ENCODE measurements at places on chromosomes 12 and 14.

DNA sequence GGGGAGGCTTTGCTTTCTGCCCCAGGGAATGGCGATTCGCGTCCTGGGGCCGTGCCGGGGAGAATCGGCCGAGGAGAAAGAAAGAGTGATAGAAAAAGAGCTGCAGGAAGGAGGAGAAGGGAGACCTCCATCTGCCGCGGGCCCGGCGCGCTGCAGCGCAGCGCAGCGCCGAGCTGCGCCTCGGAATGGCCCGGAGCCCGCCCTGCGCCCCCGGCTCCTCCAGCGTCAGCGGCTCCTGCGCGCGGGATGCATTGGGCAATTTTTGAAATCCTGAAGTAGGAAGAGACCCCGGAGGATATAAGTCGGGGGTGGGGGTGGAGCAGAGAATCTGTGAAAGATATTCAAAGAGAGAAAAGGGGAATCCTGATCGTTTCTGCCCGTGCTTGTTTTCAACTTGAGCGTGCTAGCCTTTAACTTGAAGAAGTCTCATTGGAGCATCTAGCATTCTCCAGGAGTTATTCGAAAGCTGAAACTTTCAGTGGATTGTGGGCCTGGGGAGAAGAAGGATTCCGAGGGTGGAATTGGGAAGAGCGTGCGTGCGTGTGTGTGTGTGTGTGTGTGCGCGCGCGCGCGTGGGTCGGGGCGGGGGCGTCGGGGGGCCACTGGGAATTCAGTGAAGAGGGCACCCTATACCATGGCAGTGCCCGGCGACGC lies 441 bp downstream of the PDE3A start:
- DNase-seq: peak; percentile 62

DNA sequence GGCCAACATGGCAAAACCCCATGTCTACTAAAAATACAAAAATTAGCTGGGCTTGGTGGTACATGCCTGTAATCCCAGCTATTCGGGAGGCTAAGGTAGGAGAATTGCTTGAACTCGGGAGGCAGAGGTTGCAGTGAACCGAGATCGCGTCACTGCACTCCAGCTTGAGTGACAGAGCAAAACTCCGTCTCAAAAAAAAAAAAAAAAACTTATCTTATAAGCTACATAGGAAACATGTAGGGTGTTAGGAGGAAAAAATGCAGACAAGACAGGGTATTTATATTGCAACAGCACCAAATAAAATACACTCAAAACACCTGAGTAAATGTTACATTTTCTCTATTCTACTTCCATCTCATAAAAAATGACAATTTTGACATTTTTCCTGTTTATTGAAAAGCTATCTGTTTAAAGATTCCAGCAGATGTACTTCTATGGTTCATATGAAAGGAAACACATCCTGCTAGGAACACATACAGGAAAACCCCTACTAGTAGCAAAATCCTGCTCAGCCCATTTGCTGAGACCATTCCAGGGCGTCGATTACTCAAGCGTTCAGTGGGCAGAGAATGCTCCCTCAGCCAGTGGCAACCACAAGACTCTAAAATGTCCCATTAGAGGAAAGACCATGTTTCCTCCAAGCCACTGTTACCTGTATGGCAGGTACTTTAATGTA lies 19.7 kb downstream of the CORO1C start:
- DNase-seq: no peak

DNA sequence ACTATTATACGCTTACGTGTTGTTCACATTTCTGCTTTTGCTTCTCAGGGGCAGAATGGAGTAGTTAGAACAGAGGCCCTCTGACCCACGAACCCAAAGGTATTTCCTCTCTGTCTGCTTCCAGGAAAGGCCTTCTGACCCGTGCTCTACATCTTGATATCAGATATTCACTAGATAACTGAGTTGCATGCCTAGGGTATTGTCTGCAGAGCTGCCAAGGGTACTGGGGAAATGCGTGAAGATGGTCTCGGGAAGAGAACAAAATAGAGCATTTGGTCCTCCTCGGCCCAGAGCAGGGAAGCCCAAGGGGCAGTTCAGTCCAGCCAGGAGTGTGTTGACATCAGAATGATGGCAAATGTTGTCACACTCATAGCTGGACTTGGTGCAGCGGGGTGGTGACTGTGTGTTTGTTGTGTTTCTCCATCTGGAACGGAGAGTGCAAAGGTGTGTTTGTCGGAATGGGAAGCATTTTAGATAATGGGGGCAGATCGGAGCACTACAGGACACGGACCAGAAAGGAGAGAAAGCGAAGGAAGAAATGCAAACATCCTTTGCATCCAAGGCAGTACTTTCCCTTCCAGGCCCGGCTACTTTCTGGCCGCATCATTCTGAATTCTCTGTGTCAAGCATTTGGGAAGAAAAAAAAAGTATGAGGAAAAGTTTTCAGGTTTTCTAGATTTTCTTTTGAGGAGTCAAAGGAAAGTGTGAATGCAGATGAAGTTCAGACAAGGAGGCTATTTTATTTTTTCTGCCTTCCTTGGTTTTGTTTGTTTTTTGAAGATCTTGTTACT lies 8.1 kb downstream of the GLT1D1 start:
- DNase-seq: no peak

DNA sequence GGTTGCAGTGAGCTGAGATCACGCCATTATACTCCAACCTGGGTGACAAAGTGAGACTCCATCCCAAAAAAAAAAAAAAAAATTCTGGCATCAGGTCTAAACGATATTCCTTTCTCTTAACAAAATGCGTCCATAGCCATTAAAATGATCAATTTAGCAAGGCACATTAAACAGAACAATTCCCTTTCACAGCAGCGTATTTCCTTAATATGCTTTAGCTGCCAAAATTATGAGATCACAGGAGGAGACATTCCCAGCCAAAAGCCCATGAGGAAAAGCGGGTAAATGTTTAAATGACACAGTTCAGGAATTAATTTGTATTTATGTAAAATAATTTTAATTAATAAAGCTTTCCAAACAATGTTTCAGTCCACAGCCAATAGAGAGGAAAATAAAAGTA lies 43.0 kb upstream of the SELPLG start:
- no peak for DNase-seq

GRCh38 chr12:59396919-59397318 lies 198.9 kb upstream of the SLC16A7 start:
- DNase-seq: no peak

DNA sequence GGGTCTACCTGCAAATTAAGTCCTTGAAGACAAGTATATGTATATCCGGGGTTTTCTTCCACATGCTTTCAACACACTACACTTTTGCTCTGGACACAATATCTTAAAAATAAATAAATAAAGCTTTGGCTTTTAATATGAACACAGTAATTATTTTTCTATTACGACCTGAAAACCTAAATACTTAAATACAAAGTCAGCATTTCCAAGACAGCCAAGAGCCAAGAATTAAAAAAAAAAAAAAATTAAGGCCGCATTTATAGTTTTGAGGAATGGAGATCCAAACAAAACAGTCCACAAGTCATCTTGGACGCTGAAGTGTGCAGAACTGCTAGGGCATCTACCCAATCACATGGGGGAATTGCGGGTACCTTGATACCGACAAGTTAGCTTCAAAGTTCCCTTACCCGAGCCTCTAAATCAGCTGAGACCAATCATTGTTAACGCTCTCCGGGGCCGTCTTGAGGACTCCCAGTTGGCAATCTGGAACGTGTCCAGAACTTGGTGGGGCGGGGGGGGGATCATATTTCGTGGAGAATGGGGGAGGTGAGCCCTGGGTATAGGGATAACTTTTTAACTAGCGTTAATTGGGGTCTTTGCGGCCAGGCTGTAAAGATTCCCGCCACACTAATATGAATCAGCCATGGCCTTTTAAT lies 731 bp upstream of the PCNX4 start:
- DNase-seq: peak; percentile 23

GRCh38 chr12:84463741-84464495 lies 448.7 kb downstream of the SLC6A15 start:
- no peak for DNase-seq

- peak; percentile 90 for DNase-seq
These were observed 1.1 kb downstream of the SLC6A15 start for GRCh38 chr12:84911271-84912197.

DNA sequence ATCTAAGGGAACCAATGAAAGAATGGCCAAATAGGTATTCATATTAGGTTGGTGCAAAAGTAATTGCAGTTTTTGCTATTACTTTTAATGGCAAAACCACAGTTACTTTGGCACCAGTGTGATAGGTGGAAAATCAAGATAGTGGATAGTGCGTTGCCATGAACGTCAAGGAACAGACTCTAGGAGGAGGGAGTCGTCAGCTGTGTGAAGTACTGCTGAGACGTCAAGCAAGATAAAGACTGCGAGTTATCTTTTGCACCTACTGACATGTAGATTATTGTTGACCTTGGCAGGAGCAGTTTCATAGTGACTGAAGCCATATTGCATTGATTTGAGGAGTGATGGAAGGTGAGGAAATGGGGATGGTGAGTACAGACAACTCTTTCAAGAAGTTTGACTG lies 8.3 kb downstream of the YLPM1 start:
- DNase-seq: no peak

- peak; percentile 58 for DNase-seq
These were observed 1.5 kb downstream of the PNMA1 start for GRCh38 chr14:73712540-73713180.

- no peak for DNase-seq
These were observed 15.5 kb downstream of the CCDC63 start for GRCh38 chr12:110862329-110862728.

DNA sequence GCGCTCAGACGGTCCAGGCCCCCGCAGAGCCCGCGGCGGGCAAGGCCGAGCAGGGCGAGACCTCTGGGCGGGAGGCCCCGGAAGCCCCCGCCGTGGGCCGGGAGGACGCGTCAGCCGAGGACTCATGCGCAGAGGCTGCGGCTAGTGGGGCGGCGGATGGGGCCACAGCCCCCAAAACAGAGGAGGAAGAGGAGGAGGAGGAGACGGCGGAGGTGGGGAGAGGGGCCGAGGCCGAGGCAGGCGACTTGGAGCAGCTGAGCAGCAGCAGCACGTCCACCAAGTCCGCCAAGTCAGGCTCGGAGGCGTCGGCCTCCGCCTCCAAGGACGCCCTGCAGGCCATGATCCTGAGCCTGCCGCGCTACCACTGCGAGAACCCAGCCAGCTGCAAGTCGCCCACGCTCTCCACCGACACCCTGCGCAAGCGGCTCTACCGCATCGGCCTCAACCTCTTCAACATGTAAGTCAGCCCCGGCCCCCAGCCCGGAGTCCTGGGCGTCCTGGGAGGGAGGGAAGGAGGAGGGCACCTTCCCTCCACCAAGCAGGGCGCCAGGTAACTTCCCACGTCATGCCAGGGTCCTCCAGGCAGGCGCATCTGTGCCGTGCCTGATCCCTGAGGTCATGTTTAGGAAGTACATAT lies 72.4 kb downstream of the IQSEC3 start:
- DNase-seq: no peak

- no peak for DNase-seq
These were observed 414 bp upstream of the ANKS1B start for GRCh38 chr12:99985129-99985570.

DNA sequence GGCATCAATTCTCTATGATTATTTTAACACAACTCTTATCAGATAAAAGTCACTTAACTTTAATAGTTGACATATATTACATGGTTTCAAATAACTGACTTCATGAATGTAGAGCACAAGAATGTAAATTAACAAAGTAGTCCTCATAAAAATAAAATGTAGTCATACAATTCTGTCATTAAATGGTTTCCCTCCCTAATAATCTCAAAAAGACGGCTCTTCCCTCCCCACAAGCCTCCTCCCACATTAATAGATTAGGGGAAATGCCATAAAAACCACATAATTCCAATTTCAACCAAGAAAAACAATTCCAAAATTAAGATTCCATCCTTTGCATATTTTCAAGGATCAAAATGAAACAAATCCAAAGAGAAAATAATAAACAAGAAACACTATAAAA lies 36.7 kb downstream of the SPTLC2 start:
- no peak for DNase-seq

DNA sequence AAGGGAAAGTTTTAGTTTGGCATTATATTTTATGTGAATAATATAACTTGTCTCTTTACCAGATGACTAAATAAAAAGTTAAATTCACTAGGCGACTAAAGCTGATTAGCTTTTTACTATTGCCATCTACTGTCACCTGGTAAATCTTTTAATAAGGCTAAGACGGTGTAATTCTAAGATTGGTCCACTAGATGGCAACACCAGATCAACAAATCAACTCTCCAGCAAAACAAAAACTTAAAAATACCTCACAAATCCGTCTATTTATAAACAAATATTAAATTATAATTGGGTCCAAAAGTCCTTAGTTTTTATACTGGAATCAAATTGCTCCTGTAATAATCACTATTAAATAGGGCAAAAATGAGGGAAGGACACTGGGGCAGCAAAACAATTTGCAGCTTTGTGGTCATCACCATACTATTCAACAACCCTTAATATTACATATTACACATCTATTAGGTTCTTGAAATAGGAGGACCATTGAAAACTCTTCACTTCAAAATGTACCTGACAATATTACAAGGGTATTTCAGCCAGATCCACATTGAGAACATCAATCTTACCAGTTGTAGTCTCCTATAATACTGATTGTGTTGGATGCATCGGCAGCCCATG lies 47.9 kb downstream of the GALC start:
- DNase-seq: peak; percentile 22

GRCh38 chr12:68271346-68271745 lies 17.9 kb upstream of the IL22 start:
- DNase-seq: no peak

GRCh38 chr14:35760143-35760542 lies 49.0 kb downstream of the RALGAPA1 start:
- no peak for DNase-seq

DNA sequence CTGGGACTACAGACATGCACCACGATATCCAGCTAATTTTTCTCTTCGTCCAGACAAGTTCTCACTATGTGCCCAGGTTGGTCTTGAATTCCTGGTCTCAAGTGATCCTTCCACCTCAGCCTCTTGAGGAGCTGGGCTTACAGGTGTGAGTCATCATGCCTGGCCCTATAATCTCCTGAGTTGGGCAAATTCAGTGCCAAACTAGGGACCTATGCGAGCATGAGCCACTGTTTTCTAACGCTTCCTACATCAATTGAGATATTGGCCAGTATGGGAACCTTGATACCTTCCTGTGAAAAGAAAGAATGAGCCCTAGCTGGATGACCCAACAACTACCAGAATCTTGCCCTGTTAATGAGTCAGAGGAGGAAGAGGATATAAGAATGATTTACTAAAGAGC lies 585.2 kb downstream of the C12orf50 start:
- DNase-seq: no peak
